ENCODE measurements at places on chromosomes 4 and X. TPM values are rescaled to one million over a fixed set of nuclear protein-coding genes. Genes with fewer than 3 reads are reported as not detected.

DNA sequence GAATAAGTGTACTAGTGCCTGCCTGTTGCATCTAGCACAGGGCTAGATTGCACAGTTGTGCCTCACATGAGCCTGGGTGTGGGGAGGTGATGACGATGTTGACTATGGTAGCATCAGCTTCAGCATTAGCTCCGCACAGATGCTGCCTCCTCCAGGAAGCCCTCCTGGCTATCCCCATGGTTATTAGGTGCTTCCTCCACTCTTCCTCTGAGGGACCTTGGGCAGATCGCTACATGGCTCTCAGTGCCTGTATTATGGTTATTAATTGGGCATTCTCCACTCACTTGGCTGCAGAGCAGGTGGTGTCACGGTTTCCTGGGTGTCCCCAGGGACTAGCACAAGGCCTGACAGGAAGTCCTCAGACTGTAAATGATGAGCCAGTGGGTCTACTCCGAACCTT, 325.6 kb downstream of the ARHGAP10 start:
- no peak for DNase-seq

GRCh38 chr4:105061136-105061696, 85.5 kb upstream of the TET2 start:
- DNase-seq: peak; percentile 13

DNA sequence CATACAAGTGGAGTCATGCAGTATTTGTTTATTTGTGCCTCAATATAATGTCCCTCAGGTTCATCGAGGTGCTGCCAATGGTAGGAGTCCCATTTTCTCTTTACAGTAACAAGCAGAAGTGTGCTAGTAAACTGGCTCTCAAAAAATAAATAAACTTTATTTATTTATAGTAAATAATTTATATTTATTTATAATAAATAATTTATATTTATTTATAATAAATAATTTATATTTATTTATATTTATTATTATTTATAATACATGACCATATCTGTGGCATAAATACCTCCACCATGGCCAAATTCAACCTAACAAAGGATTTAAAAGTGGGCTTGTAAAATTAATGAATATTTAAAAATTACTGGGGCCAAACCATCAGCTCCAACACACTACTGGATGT, 464.9 kb upstream of the NWD2 start:
- DNase-seq: no peak

- no peak for DNase-seq
These were observed 106.1 kb upstream of the HS3ST1 start for GRCh38 chr4:11534623-11535302.

Gene NRK
- polyA plus RNA-seq: 16.1 TPM

Data from right renal pelvis (tissue), 4 donors.